Activated naive CD8-positive, alpha-beta T cell treated with anti-CD3 and anti-CD28 coated beads, Interleukin-2, amount 10 ng/mL, durations not matched to agents 7 days and 5 days (primary cell): ENCODE measurements at places on chromosomes 5 and 9. TPM values are rescaled to one million over a fixed set of nuclear protein-coding genes. Genes with fewer than 3 reads are reported as not detected.

The ZFP37 gene
- 2.6 TPM for total RNA-seq

The MRPL22 gene
- 50.0 TPM for total RNA-seq

The DDX46 gene
- 76.5 TPM for total RNA-seq

The ANKRD31 gene
- total RNA-seq, result 0.58 TPM

The LCN1 gene
- not detected for total RNA-seq

The IGFBPL1 gene
- total RNA-seq, result not detected

The PCDHA11 gene
- not detected for total RNA-seq

The FEM1C gene
- 15.6 TPM for total RNA-seq

The HRCT1 gene
- total RNA-seq, result not detected

The TSLP gene
- total RNA-seq, result 0.99 TPM

The GNE gene
- total RNA-seq, result 16.3 TPM

The MARCOL gene
- total RNA-seq, result not detected

The PAEP gene
- total RNA-seq, result not detected

The KCNN2 gene
- not detected for total RNA-seq

The RAB3C gene
- not detected for total RNA-seq

The FRRS1L gene
- total RNA-seq, result not detected

The PCDHGB5 gene
- total RNA-seq, result not detected

The CMYA5 gene
- 0.22 TPM for total RNA-seq

The GNA14 gene
- total RNA-seq, result not detected

The NSMF gene
- 58.4 TPM for total RNA-seq

The OTP gene
- not detected for total RNA-seq

The PROP1 gene
- total RNA-seq, result not detected

The C5orf58 gene
- total RNA-seq, result not detected

The ABLIM3 gene
- total RNA-seq, result not detected

The ANKS6 gene
- total RNA-seq, result 9.5 TPM

The IL13 gene
- total RNA-seq, result 0.37 TPM

The SEMA6A gene
- not detected for total RNA-seq

The MACIR gene
- total RNA-seq, result 5.4 TPM

The SHOC1 gene
- not detected for total RNA-seq

The NAIP gene
- total RNA-seq, result 10.1 TPM

The PLPP7 gene
- 0.42 TPM for total RNA-seq

The HEMGN gene
- total RNA-seq, result 0.47 TPM

The ABO gene
- total RNA-seq, result not detected

The IL4 gene
- total RNA-seq, result not detected

The ZNG1F gene
- total RNA-seq, result 11.4 TPM

The AJM1 gene
- 6.6 TPM for total RNA-seq

The FCN2 gene
- not detected for total RNA-seq

The OR1L1 gene
- not detected for total RNA-seq

The ORM1 gene
- not detected for total RNA-seq

The DAPK1 gene
- 1.3 TPM for total RNA-seq

The ACOT12 gene
- not detected for total RNA-seq

The WDR55 gene
- 45.4 TPM for total RNA-seq

The SLCO6A1 gene
- not detected for total RNA-seq

The SAPCD2 gene
- total RNA-seq, result 30.0 TPM

The PCDHA5 gene
- total RNA-seq, result not detected

The GCNT4 gene
- 5.3 TPM for total RNA-seq

The PRKACG gene
- not detected for total RNA-seq

The ISOC1 gene
- 16.2 TPM for total RNA-seq

The GLIPR2 gene
- total RNA-seq, result 58.1 TPM

The SPATA31D4 gene
- not detected for total RNA-seq

The OMD gene
- not detected for total RNA-seq

The ADGRD2 gene
- total RNA-seq, result not detected

The SARDH gene
- total RNA-seq, result 2.3 TPM

The OR13D1 gene
- not detected for total RNA-seq
